ENCODE measurements at places on chromosomes 1 and 21. TPM values are rescaled to one million over a fixed set of nuclear protein-coding genes. Genes with fewer than 3 reads are reported as not detected.

DNASE2B gene
- total RNA-seq = not detected

PRKAA2 gene
- total RNA-seq = not detected

- peaks cover 11% of the 10 kb centered on the region for H3K27me3 ChIP-seq
- no peak overlapping the region for H3K27ac ChIP-seq
- no peak overlapping the region for H3K4me3 ChIP-seq
- H3K36me3 ChIP-seq = no peaks in the 10 kb centered on the region
- no peaks in the 10 kb centered on the region for H3K4me1 ChIP-seq
Measured at GRCh38 chr1:202192770-202193613, 607 bp upstream of the LGR6 start.

DNA sequence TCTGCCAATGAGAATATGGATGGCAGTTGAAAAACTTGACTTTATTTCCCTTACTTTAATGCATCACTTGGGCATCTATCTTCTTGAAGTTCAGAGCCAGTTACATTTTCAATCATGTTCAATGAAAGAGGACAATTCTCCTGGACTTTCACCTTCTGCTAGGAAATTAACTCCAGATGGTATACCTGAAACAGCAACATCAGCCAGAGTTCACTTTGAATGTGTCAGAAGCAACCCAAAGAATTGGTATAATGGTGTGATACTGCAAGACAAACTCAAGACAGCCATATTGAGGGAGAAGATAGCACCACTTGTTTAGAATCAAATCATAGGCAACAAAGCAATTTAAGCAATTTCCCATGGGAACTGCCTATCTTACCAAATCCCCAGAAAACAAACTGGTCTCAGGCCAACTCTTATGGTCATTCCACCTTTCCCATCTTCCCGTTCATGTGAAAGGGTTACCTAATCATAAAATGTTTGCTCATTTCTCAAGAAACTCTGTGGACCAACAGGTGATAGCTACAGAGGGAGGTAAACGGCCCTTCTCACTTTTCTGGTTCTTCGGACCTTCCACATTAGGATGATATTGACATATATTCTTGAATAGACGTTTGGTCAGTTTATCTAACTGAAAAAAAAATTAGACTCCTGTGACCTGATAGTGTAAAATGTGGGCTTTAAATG lies 29.7 kb upstream of the C8B start:
- H3K27ac ChIP-seq = no peak overlapping the region
- no peaks in the 10 kb centered on the region for H3K36me3 ChIP-seq
- H3K4me3 ChIP-seq = no peak overlapping the region
- peaks cover 2% of the 10 kb centered on the region for H3K27me3 ChIP-seq
- DNase-seq = no peak

DNA sequence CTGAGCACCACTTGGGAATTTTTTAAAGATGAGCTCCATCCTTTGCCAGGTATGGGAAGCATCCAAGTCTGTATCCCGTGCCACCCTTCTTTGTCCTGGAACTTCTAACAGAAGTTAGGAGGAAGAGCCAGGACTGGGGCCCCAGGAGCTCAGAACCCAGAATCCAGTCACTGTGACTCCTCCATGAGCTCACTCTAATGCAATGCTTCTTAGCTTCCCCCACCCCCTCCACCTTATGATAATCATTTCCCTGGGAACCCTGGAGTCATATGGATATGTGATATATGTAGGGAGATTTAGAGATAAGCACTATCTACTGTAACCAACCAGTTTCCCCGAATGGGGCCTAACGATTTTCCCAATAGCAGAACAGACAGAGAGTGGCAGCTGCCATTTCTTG lies 758 bp upstream of the SPRR5 start:
- no peaks in the 10 kb centered on the region for H3K36me3 ChIP-seq
- no peak overlapping the region for H3K4me3 ChIP-seq
- no peak overlapping the region for H3K27ac ChIP-seq
- DNase-seq = no peak
- H3K4me1 ChIP-seq = no peaks in the 10 kb centered on the region
- H3K27me3 ChIP-seq = no peaks in the 10 kb centered on the region

DNA sequence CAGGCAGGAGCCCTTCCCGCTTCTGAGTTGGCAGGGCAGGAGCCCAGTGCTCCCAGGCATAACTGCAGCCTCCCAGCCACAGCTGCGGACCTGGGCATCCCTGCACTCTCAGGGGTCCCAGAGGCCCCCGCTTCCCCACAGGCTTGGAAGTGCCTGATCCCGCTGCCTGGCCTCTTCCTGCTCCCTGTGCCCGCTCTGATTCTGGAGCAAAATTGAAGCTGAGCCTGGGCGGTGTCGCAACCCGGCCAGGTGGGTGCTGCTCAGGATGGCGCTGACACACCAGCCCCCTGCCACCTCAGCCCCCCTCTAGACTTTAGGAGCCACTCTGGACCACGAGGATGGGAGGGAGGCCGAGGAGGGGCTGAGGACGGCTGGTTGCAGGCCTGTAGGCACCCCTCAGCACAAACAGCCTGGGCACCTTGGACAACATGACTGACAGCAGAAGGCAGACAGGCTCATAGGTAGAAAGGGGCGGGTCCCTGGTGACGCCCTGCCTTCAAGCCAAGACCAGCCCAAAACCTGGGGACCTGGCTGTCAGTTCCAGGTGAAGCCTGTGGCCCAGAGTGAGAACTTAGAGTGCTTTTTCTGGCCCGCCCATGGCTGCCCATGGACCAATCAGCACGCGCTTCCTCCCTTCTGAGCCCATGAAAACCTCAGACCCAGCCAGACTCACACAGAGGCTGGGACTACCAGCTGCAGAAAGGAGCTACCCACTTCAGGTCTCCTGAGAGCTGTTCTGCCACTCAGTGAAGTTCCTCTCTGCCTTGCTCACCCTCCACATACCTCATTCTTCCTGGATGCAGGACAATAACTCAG lies 7.2 kb downstream of the HLCS start:
- no peak overlapping the region for H3K27ac ChIP-seq
- DNase-seq = no peak
- no peak overlapping the region for H3K4me3 ChIP-seq
- no peaks in the 10 kb centered on the region for H3K27me3 ChIP-seq
- H3K4me1 ChIP-seq = no peaks in the 10 kb centered on the region

DNA sequence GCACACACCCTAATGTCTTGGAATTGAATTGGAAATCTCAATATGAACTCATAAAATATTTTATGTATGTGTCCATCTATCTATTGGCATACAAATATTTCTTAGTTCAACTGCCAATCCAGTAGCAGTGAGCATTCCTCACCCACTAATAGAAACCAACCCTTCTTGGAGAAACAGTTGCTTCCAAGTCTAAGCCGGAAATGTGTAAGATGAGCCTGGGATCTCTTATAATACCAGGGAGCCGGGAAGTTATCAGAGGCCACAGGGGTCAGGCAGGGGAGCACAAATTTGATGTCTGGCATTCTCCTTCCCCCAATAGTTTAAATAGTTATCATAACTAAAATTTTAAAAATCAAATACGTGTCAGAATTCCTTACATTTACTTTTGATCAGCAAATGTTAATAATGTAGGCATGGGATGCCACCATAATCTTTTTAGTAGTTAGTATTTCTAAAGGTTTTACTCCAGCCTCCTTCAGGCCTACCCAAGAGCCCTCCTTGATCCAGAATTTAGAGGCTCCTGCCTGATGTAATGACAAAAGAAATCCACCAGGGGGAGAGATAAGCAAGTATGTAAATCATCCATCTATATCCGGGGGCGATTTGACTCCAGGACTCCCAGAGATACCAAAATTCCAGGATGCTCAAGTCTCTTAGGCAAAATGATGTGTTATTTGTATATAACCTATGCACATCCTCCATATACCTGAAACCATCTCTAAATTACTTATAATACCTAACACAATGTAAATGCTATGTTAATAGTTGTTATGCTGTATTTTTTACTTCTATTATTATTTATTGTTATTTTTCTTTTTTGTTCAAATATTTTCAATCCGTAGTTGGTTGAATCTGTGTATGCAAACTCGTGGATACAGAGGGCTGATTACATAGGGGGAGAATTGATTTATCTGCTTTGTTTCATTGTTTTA lies 218.7 kb upstream of the COA6 start:
- no peaks in the 10 kb centered on the region for H3K4me1 ChIP-seq
- no peaks in the 10 kb centered on the region for H3K27me3 ChIP-seq
- H3K27ac ChIP-seq = no peak overlapping the region
- no peaks in the 10 kb centered on the region for H3K36me3 ChIP-seq
